ENCODE measurements at places on chromosomes 7 and 10.
A peak's percentile ranks its signal among the peaks of the same experiment; 100 is the strongest.

DNA sequence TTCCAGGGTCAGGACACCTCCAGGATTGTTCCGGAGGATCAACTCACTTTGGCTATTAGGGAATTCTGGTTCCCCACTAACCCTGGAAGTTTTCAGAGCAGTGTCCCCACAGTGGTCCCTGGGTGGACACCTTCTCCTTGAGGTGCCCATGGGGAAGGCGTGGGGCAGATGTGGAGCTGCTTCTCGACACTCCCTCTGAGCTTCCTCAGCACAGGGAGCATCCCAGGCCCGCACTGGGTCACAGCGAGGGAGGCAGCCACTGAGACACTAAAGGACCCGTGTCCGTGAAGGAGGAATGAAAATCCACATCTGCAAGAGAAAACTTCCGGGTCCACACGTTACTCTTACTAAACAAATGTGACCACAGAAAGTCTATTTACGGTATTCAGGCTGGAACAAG is 48.2 kb upstream of the MNX1 start:
- no peak for DNase-seq

- peak; percentile 88 for DNase-seq
Measured at GRCh38 chr7:137343281-137343841, at the start of gene PTN. TSS of gene PTN (minus strand) at chr7:137343733. CDS start at chr7:137254973, 88,760 bp downstream.

GRCh38 chr7:68461430-68461829 is 1136.8 kb upstream of the AUTS2 start:
- no peak for DNase-seq

DNA sequence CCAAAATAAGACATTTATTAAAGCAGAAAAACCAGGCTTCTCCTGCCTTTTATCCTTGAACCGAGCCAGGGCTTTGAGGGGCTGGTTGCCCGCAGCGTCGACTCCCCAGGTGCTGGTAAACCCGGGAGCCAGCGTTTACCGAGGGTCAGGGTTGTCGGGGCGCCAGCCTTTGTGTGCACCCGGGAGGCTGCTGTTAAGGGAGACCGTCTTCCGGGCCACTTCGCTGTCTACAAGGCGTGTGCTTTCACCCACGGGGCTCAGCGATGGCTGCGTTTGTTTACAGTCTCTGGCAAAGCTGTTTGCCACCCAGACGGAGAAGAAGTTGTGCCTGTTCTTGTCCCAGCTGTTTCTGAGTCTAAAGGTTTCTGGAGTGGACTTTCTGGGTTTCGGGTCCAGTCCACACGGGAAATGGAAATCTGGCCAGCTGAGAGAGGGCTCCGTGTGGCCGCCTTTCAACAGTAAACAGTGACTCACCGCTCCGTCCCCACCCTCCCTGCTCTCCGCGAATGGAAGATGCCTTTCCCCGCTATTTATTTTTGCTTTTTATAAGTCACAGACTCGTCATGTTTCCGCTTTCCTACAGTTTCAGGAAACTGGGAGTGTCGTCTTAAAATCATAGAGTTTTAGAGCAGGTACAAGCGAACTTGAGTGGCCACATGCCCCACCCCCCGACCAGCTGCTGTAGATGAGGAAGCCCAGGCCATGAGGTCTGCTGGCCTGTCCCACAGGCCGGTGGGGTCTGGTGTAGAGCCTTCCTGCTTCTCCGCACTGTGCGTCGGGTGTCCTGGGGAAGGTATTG is 2.2 kb downstream of the MAFK start:
- DNase-seq, result peak; percentile 81

DNA sequence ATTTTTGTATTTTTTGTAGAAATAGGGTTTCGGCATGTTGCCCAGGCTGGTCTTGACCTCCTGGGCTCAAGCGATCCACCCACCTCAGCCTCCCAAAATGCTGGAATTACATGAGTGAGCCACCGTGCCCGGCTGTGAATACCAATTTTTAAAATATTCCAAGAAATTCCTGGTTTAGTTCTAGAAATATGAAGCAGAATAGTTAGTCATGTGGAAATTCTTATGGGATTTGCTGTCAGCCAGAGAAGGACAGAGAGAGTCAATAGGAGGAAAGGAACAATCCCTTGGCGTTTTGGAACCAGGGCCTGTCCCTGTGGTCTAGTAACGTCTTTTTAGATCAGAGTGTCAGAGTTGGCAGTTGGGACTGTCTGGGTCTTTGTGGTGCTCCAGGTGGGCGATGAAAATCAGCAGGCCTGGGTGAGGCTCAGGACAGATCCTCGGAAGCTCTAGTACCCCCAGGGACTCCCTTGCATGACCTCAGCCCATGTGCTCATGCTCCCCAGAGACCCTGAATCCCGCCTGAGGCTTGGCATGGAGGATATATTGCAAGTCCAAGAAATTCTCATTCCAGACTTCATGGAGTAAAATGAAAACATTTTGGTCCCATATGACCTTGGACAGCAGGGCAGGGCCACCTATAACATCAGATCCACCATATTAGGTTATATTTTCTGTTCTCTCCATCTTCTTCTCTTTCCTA is 7.8 kb downstream of the NODAL start:
- no peak for DNase-seq

DNA sequence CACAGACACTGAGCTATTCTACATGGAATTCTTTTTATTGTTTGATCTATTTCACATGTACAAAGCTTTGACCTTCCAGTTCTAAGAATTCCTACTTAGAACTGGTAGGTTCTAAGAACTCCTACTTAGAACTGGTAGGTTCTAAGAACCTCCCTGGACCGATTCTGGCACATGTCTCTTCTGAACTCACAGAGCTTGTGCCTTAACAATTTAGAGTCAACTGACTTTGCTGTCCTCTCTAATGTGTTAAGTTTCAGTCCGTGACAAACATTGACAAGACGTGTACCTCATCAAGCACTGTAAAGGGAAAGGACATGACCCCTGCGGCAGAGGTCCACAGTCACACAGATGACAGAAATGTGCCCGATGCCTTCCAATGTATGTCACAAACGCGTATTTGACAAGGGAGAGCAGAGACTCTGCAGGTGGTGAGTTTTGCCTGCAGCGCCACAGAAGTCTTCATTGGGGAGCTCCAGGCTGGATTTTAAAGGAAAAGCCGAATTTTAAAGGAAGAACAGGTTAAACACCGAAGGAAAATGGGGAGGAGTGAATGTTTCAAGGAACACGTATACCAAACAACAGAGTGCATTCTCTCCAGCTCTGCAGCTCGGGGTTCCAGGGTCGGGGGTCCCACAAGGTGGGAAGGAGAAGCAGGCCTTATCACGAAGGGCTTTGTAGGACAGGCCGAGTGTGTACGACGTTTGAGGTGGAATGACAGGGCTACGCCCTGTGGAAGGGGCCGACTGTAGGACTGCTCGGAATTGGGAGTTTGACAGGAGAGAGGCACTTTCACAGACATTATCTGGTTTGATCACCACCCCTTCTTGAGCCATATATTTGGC is 161.1 kb upstream of the KLF14 start:
- DNase-seq, result no peak

DNA sequence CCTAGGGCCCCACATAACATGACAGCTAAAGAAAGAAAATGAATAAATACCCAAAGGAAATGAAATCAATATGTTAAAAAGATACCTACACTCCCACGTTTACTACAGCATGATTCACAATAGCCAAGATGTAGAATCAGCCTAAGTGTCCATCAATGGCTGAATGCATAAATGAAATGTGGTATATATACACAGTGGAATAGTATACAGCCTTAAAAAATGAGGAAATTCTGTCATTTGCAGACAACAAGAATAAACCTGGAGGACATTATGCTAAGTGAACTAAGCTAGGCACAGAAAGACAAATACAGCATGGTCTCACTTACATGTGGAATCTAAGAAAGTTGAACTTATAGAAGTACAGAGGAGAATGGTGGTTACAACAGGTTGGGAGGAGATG is 102.9 kb downstream of the ST8SIA6 start:
- DNase-seq, result no peak

GRCh38 chr7:83517035-83517700 is 131.8 kb downstream of the SEMA3E start:
- peak; percentile 11 for DNase-seq

- DNase-seq, result no peak
Measured at GRCh38 chr10:124996127-124996853, 54.4 kb downstream of the ZRANB1 start.

DNA sequence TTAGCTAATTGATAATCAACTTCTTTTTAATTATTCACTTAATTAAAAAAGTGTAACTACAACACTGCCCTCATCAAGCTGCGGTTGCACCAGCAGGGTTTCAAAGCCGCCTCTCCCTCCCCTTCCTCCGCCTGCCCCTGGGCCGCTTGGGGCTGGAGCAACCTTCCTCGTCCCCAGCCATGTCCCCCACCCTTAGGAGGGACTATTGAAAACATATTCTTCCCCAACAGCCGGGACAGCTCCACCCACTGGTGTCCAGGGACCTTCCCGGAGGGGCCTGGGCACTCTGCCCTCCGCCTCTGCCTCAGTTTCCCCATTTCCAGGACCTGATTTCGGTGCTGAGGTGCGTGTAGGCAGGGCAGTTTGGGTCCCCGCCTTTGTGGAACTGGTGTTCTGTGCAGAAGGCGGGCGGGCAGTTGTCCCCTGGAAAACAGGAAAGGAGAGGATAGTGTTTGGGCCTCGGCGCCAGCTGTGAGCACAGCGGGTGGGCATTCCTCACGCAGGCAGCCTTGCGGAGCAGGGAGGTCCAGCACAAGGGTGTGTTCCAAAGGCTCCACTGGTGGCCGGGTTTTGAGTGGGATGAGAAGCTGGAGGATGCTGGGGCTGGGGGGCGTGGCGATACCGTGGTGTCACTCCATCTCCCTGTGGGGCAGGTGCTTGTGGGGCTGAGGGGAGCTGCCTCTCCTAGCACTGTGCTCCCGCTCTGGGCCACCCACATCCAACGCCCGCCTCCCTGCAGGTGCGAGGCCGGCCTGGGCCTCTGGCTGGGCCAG is 15.7 kb downstream of the UNCX start:
- DNase-seq, result no peak

- no peak for DNase-seq
Measured at GRCh38 chr10:127137391-127137790, 59.0 kb downstream of the INSYN2A start.

- no peak for DNase-seq
Measured at GRCh38 chr7:906776-907157, 30.4 kb downstream of the GET4 start.

DNA sequence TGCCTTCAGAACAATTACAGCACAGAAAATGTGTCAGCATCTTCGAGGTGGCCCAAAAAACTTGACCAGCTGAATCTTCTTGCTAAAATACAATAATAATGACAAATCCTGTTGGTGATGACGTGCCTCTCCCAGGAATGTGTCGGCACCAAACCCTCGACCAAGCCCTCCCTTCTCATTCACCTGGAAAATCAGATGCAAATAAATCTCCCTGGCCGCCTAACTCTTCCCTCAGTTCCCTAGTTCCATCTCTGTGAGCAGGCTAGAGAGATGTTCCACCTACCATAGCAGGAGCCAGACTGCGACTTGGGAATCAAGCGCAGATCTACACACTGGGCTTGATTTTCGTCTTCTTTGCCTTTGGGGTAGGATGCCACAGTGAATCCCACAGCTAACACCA is 4.1 kb downstream of the PRSS1 start:
- DNase-seq, result no peak

DNA sequence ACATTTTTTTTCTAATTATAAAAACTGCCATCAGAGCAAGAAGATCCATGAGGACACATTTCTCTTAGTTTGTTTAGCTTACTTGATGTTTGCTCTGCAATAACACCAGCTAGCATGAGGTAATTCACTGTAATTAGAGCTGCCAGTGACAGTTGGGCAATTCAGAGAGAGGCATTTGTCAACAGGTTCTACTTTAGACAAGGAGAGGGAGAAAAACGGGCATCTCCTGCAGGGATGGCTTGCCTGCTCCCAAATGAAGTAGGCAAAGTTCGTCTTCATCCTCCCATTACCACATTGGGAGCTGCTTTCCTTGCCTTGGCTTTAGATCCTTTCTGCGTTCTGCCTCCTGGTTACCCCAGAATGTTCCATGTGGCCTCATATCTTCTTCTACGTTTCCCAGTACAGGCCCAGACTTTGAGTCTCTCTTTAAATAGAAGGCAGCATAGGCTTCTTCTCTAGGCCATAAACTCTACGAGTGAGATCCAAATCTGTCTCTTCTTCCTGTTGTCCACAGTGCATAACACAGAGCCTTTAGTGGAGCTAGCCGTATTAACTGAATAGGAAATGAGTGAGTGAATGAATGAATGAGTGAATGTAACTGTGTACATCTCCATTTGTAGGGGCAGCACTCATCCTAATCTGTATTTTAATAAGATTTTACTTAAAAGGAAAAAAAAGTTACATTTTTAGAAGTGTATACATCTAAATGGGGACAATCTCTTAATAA is 21.2 kb downstream of the ASB15 start:
- peak; percentile 74 for DNase-seq

DNA sequence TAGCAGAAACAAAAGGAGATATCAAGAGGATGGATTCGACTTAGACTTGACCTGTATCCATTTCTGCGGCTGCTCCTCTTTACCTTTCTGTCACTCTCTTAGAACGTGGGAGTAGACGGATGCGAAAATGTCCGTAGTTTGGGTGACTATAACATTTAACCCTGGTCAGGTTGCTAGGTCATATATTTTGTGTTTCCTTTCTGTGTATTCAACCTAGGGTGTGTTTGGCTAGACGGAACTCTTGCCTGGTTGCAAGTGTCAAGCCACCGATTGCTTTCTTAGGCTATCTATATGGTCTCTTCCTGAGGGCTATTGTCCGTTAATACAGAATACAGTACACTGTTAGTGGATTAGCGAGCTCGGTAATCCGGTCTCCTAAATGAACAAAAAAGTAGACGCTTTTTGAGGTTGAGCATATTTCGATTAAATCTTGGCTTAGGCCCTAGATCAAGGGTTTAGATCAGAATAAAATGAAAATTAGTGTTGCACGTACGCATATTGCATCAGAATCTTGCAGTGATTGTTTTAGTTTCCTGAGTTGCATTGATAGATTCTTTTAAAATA is 1.2 kb downstream of the PTEN start:
- DNase-seq, result peak; percentile 54

- DNase-seq, result no peak
Measured at GRCh38 chr7:41879403-41879802, 176.5 kb upstream of the INHBA start.

GRCh38 chr7:4631380-4632179 is 50.5 kb upstream of the FOXK1 start:
- peak; percentile 89 for DNase-seq

DNA sequence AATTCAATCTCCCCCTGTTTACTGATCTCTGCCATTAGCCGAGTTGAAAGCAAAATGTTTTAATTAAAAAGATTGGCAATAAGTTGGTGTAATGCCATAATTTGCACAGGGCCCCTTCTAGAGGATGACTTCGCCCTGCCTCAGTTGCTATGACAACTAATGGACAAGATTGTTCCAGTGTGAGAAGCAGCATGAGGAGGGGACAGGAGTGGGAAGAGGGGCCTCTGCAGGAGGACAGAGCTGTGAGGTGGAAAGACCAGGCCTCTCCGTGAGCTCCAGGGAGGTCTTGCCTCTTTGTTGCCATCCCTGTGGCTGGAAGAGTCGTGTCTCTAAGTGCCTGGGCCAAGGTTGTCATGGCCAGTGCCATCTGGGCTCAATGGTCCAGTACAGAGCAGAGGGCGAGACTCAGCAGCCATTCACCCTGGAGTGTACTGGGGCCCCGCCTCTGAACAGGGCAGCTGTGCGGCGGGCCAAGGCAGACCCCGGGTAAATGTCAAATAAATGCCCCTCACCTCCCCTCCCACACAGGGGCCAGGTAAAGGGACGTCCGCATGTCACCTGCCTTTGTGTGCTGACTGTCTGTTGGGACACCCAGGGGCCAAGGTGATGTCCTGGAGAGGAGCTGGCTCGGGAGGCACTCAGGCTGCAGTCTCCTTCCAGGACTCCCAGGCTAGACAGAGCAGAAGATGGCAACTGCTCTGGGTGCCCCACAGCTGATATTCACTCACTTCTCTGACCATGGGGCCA is 97.0 kb upstream of the RET start:
- DNase-seq, result no peak
